ENCODE measurements at places on chromosomes 7 and 10.

GRCh38 chr10:97378933-97379921 is 21.9 kb downstream of the RRP12 start:
- DNase-seq: no peak

DNA sequence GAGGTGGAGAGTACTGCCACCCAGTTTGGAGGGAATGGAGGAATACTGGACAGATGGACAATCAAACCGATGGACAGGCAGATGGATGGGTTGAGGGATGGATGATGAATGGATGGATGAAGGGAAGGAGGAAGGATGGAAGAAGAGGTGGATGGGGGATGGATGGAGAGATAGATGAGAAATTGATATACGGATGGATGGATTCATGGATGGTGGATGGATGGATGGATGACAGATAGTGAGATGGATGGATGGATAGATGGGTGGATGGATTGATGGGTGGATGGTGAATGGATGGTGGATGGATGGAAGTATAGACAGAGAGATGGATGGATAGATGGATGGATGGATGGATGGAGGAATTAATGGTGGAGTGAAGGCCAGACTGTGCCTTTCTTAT is 42.6 kb downstream of the ALOX5 start:
- no peak for DNase-seq

- no peak for DNase-seq
Observed at GRCh38 chr10:13231190-13231589, 3.0 kb downstream of the UCMA start.

GRCh38 chr10:119754936-119755335 is 29.1 kb downstream of the INPP5F start:
- DNase-seq: no peak

DNA sequence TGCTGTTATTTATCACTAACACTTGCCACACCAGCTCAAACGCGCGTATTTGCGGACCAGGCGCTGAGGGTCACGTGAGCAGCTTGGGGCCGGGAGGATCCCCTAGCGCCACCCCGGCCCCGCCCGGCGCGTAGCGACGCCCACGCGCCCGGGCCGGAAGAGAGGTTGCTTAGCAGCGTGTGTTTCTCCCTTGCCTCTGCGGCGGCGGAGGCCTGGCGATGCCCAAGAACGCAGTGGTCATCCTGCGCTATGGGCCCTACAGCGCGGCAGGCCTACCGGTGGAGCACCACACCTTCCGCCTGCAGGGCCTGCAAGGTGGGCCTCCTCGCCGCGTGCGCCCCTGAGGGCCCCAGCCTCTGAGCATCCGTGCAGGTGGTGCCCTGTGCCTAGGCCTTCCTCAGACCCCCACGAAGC is at the start of gene C10orf53:
C10orf53 (plus strand) TSS at position 172 of the 414 bp plus-strand sequence; CDS start at position 219, 47 bp downstream.
- DNase-seq: no peak

- peak; percentile 11 for DNase-seq
Observed at GRCh38 chr10:130769146-130770017, 542.1 kb downstream of the TCERG1L start.

DNA sequence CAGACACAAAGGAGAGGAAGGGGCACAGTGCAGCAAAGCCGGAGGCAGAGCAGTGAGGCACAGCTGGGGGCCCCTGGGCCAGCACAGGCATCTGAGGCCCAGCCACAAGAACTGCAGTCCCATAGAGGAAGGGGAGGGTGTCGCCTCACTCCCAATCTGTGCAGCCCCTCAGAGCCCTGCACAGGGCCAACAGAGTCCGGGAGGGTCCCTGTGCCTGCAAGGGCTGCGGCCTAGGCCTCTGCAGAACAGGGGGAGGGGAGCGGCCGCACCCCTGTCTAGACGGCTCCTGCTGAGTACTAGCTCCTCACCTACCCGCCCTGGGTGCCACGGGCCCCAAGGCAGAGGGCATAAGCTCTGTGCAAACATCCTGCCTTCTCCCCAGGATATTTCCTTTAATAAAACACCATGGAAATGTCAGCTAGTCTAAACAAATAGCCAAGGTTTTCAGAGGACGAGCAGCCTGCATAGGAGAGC is 32.4 kb upstream of the RET start:
- peak; percentile 17 for DNase-seq

GRCh38 chr10:67772894-67773511 is 65.0 kb downstream of the DNAJC12 start:
- no peak for DNase-seq

DNA sequence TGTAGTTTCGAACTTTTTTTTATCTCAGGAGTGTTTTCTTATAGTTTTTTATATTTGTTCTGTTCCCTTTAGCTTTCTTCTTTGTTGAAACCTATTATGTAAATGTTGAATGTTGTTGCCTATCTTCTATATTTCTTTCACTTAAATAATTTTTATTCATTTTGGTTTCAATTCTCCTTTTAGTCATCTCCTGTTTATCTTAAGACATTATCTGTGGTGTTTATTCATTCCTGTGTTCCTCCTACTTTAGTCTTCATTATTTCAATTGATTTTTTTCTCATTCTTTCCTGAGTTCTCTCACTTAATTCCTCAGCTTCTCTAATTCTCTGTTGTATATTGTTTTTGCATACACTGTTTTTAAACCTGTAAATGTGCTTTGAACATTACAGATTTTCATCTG is 64.1 kb downstream of the XPNPEP1 start:
- no peak for DNase-seq

Data from activated CD4-positive, CD25-positive, alpha-beta regulatory T cell treated with anti-CD3 and anti-CD28 coated beads, Interleukin-2, amount 50 U/mL, for 72 hours (primary cell).